ENCODE measurements at places on chromosomes 3 and 15.

- DNase-seq, result no peak
Observed at GRCh38 chr3:31858439-31858838, 122.6 kb downstream of the OSBPL10 start.

DNA sequence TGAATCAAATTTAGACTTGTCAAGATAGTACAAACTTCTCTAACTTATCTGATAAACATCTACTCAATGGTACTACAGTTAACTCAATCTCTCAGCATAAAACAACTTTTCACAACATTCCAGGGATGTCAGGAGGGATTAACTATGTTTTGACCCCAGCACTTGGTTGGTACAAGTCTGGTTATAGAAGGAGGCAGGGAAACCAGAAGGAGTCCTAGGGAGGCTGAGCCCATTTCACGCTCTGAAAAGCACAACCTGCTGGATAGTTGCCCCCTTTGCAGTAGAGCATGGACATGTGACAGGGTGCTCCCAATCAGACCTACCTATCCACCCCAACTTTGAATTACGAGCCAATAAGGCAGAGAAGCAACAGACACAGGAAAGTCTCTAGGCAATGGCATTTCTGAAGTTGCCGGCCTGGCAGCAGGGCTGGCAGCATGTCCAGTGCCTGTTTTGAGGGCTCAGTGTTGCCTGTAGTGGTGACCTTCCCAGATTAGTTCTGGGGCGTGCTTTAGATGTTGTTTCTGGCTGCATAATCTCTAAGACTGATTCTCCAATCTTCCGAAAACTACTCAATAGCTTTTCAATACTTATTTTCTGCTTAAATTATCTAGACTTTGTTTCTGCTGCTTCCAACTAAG, 8.2 kb downstream of the ANKUB1 start:
- no peak for DNase-seq

GRCh38 chr3:5735896-5736295, 548.4 kb downstream of the EDEM1 start:
- no peak for DNase-seq

- DNase-seq, result no peak
Observed at GRCh38 chr3:72370947-72371346, 477.3 kb downstream of the SHQ1 start.

DNA sequence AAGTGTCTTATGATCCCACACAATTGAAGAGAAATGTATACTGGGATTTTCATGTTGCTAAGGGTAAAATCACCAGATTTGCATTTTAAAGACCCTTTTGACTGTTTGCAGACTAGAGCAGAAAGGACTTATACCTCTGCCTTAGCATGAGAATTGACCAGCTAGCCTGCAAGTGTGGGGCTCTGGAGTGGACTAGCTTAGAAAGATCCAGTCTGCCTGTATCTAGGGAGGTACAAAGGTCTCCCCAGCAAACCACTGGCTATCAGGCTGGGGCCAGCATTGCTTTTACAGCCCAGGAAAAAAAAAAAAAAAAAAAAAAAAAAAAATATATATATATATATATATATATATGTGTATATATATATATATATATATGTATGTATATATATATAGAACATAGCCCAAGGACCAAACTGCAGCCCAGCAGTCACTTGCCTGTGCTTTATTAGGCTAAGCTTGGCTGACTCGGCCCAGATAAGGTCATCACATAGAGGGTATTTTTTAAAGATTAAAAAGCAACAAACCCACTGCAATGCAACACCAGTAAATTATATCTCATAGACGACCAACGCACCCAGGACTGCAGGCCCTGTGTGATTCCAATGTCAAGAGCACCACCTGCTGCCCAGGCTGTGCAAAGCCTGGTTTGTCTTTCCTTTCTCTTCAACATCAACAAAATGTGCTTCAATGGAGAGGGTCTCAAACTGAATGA, 63.7 kb downstream of the DCLK3 start:
- peak; percentile 22 for DNase-seq

- DNase-seq, result no peak
Observed at GRCh38 chr15:55628369-55628730, 40.2 kb upstream of the PYGO1 start.

GRCh38 chr3:158267015-158267414, 157.1 kb downstream of the RSRC1 start:
- DNase-seq, result no peak

DNA sequence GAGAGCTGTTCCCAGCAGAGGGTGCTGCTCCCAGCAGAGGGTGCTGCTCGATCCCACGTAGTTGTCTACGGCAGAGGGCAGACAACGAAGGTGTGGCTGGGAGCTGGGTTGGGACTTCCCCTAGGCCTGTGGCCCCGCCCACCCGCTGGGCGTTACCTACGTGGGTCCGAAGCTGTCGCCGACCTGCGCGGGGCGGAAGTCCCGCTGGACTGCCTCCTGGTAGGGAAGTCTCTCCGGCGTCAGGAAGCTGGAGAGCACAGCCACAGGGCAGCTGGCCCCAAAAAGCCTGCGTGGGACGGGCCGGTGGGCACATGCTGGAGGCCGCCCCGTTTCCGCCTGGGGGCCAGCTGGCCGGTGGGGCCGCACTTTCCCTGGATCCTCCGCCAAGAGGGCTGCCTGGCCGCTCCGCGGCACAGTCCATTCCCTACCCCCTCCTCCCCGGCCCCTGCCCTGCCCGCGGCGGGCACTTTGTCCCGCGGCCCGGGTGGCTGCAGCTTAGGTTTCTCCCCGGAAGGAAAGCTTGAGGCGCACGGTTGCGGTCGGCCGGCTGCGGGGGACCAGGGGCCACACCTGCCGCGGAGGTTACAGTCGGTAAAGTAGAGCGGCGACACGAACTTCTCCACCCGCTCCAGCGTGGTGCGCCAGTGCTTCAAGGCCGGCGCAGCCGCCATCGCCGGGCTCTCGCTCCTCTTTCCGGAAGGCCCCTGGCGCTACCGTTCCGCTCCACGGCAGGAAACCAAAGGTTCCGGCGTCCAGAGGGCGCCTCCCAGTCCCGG, at the start of gene MAN2C1:
Gene MAN2C1, minus strand, starts transcription at position 695 of the 776 bp plus-strand sequence. Its CDS starts 24 bp downstream, at position 671.
- peak; percentile 92 for DNase-seq

- no peak for DNase-seq
Observed at GRCh38 chr15:61856295-61856694, 204.0 kb downstream of the VPS13C start.

DNA sequence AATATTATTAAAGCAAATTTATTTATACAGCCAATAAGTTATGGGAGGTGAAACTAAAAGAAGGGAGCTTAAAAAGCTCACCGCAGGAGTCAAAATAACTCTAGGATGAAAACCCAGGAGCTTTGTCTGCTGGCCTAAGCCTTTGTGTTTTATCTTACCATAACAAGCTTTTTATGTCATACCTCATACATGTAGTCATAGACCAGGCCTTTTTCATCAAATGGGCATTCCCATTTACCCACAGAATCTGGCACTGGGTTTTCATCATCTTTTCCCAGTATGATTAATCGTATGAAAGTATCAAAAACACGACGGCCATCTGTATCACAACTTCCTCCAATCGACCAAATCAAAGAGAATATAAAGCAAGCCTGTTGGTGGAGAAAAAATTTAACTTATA, 122.8 kb downstream of the DNAH12 start:
- DNase-seq, result no peak

Data from amniotic stem cell (primary cell).